ENCODE measurements at places on chromosomes 3 and 15.
A peak's percentile ranks its signal among the peaks of the same experiment; 100 is the strongest.

DNA sequence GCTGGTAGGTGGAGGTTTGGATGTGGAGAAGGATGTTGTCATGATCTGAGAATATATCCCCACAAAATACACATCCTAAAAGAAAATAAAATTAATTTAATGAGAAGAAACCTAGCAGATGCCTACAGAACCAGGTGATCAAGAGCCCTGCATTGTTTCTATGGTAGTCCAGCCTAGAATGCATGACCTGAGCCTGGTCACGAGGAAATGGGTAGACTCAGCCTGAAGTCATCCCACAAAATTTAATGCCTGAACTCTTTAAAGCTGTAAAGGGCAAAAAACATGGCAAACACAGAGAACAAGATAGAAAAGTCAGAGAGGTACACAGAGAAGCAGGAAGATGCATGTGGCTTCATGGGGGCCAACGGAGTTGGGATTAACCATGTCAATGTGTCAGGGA, 36.0 kb downstream of the LDHAL6B start:
- no peak for DNase-seq

- DNase-seq: no peak
Observed at GRCh38 chr3:132395126-132395525, 22.2 kb upstream of the DNAJC13 start.

GRCh38 chr3:58102976-58103451, 94.8 kb downstream of the FLNB start:
- no peak for DNase-seq

- peak; percentile 81 for DNase-seq
Observed at GRCh38 chr3:115693868-115694267, 70.6 kb downstream of the GAP43 start.

DNA sequence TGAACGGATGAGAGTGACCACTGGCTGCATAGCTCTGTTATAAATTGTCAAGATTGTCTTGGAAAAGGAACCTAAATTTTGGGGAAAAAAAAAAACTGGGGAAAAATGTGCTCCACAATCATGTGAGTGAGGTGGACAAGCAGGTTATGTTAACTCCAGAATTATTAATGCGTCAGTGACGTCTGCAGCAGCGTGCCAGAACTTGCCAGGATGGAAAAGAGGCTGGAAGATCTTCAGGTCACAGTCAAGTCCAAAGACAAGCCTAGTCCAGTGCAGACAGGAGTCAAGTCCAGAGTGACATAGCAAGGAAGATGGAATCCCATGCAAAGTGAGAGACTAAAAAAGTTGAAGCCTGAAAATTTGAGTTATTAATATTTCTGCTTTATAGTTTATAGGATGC, 140.6 kb downstream of the RYR3 start:
- no peak for DNase-seq

DNA sequence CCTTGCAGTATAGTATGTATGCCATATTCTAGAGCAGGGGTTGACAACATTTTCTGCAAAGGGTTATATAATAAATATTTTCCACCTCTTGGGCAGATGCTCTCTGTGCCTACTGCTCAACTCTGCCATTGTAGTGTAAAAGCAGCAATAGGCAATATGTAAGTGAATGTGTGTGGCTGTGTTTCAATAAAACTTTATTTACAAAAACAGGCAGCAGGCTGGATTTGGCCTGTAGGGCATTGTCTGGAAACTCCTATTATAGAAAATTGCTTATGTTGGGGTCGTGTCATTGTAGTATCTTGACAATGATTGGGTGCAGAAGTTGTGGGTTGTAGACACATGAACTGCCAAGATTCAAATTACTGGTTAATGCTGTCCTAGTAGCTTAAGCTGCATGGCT, 153.6 kb upstream of the CNTN3 start:
- DNase-seq: no peak

GRCh38 chr15:96058103-96058851, 272.2 kb upstream of the NR2F2 start:
- no peak for DNase-seq

DNA sequence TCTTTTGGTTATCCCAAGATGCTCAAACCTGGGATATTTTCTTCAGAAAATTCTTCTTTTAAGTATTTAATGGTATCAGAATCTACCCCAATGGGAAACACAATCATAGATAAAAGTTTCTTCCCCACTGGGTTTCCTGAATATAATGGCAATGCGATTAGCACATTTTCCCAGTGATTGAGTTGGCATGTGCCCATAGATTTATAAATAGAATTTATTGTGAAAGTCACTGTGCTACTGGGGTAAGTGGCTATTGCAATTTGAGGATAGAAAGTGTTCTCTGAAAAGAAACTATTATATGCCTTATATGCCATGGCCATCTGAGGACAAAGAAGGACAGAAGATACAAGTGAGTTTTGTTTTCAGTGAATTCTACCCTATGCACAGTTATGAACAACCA, 99.0 kb upstream of the RBMS3 start:
- DNase-seq: no peak

GRCh38 chr3:127680798-127681221, 8.1 kb downstream of the ABTB1 start:
- DNase-seq: no peak

DNA sequence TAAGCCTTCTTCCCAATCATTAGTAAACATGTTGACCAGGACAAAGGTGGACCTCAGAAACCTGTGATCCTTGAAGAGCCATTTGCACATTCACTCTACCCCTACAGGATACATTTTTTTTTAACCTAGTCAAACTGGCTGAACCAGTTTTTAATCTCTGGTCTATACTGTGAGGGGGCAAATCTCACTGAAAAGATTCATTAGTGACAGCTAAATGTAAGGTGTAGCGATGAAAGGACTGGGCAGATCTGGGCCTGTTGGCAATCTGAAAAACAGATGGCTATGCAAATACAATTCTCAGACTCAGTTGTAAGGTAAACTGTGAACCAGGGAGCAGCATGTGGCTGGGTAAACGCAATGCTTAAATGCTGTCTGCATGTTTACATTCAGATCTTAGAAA, 75.6 kb upstream of the SNTN start:
- no peak for DNase-seq

GRCh38 chr3:48472673-48472922, 26.1 kb downstream of the ATRIP start:
- DNase-seq: no peak

DNA sequence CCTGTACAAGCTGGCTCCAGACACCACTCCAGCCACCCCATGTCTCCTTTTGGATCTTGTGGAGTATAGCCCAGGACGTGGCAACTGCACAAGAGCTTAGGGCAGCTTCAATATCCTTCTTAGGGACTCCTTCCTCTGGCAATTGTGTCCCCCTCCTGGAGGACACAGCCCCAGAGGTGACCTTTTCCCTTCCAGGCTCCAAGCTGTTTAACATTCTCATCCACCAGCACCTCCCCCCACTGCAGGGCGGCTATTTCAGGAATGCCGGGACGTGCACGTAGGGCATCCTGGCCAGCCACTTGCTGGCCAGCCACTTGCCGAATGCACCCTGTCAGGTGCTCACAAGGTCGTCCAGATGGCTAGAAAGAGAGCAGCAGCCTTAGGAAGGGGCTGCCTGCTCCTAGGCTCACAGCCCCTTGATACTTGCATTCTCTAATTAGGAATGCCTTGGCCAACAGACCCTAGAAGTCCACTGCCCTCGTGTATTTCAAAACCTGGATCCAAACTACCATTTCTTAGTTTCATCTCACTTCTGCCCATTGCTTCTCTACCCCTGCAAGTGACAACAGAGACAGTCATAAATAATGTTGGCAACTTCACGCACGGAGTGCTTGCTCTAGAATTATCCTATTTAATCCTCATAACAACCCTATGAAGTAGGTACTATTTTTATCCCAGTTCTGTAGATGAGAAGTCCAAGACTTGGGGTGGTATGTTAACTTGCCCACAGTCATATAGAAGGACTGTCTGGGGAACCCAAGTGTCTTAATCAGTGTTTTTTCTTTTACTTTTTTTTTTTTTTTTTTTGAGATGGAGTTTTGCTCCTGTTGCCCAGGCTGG, 24.5 kb upstream of the IDH2 start:
- no peak for DNase-seq

DNA sequence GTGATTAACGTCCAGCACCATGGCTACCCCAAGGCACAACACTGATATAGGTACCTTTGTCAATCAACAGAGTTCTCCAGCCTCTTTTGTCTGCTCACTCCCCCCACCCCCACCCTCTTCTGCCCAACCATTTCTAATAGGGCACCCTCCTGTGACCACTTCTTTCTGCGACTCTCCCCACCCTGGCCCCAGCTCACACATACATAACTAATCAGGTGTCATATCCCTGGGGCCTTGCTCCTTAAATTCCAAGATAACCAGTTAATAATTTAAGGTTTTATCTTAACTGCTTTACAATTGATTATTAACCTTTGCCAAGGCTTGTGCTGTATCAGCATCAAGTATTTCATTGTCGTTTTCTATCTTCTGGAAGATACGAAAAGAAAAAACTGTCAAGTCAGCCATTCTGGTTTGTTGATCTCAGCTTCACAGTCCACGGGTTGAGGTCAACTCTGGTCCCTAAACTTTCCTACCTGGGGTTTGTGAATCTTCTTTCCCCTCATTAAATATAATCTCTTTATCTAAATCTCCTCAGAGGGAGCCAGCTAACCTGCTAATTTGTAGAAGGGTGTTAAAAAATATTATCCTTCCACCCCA, 27.3 kb upstream of the SLC28A2 start:
- DNase-seq: no peak

GRCh38 chr3:114221165-114221880, 16.1 kb downstream of the ZNF80 start:
- DNase-seq: no peak

GRCh38 chr3:4981665-4982494, 2.6 kb downstream of the BHLHE40 start:
- DNase-seq: no peak

DNA sequence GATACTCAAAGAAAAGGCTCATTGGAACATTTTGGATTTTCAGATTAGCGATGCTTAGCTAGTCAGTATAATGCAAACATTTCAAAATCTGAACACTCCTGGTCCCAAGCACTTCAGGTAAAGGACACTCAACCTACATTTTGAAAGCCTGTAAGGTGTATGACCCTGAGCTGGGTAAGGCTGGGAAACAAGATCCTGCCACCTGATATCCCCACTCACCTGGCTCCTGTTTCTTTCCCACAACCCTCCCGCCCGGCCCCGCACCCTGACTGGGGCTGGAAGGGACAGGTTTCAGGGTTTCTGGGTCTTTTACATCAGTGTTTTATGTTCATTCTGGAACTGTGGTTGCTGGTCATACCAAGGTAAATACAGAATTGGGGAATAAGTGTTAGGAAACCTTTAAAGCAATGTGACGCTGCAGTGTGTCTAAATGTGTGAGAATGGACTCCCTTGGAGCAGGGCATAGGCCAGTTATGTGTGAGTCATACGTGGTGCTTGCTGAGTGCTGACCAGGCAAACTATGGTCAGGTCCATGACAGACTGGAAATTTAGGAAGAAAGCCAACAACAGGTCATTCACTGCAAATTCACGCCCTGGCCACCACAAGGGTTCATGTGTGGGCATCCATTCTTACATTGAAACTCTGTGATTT, 22.9 kb downstream of the CTXND1 start:
- no peak for DNase-seq

DNA sequence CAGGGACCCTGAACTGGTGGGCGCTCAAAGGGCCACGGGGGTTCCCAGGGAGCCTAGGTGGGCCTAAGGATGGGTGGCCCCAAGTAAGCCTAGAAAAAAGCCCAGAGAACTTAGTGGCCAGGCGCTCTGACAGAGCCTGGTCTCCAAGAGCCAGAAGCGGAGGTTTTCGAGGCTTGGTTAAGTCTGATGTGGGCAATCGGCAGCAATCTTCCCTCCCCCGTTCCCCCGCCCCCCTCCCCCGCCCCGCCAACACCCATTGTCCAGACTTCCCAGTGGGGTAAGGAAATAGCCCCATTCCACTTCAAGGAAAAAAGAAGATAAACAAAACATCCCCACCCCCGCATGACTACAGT, 6.7 kb downstream of the EOMES start:
- no peak for DNase-seq

- no peak for DNase-seq
Observed at GRCh38 chr3:15630646-15631350, 29.3 kb downstream of the BTD start.

- no peak for DNase-seq
Observed at GRCh38 chr3:76199382-76199781, 414.0 kb upstream of the ZNF717 start.

- DNase-seq: no peak
Observed at GRCh38 chr3:10804183-10804648, 11.8 kb upstream of the SLC6A11 start.

GRCh38 chr3:115248274-115248673, 101.2 kb upstream of the ZBTB20 start:
- DNase-seq: no peak

GRCh38 chr3:124142389-124142970, 150.6 kb upstream of the ROPN1 start:
- no peak for DNase-seq

GRCh38 chr3:194736896-194737600, 51.4 kb downstream of the FAM43A start:
- no peak for DNase-seq

DNA sequence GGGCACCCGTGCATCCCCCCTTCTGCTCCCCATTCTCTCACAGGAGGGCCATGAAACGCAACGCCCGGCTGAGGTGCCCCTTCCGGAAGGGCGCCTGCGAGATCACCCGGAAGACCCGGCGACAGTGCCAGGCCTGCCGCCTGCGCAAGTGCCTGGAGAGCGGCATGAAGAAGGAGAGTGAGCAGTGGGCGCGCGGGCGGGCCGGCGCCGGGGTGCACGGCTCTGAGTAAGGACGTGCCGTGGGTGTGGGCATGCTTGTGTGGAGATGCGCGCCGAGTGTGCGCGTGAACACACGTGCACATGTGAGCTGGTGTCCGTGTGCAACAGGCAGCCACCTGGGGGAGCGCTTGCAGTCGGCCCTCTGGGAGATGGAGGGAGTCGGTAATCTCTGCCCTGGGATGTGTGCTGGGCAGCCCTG, 28.1 kb downstream of the NR1I2 start:
- DNase-seq: no peak

Measured in hypothalamus (tissue), 51 donors.